ENCODE measurements at places on chromosomes 3 and 15.

- DNase-seq = peak; percentile 20
These were observed at the start of gene SENP7 for GRCh38 chr3:101512646-101513418. Gene SENP7 (minus strand): TSS chr3:101513212. CDS start chr3:101513130, 82 bp downstream.

GRCh38 chr3:150300388-150300787 is 107.7 kb upstream of the TSC22D2 start:
- DNase-seq = no peak

DNA sequence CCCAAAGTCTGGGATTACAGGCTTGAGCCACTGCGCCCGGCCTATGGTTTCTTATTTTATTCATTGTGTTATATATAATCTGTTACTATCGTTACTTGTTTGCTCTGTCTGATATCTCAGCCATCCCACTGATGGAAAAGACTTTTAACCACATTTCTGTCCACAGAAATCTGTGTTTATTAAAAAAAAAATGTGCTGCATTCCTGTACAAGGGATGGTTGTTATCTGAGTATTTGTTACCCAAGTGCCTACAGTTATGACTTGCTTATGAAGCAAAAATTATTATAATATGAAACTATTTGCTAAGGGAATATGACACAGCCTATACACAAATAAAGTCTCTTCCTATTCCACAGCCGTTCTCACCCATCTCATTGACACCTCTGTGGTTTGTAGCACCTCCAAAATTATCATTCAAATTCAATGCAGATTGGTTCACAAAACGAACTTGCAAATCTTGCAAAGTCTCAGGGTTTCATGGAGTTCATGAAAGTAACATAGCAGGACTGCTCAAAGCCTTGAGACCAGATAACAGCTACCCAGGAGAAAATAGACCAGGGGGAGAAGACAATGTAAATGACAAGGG is 47.4 kb upstream of the UBE2E1 start:
- no peak for DNase-seq

GRCh38 chr15:57169643-57170042 is 206.7 kb upstream of the CGNL1 start:
- no peak for DNase-seq

DNA sequence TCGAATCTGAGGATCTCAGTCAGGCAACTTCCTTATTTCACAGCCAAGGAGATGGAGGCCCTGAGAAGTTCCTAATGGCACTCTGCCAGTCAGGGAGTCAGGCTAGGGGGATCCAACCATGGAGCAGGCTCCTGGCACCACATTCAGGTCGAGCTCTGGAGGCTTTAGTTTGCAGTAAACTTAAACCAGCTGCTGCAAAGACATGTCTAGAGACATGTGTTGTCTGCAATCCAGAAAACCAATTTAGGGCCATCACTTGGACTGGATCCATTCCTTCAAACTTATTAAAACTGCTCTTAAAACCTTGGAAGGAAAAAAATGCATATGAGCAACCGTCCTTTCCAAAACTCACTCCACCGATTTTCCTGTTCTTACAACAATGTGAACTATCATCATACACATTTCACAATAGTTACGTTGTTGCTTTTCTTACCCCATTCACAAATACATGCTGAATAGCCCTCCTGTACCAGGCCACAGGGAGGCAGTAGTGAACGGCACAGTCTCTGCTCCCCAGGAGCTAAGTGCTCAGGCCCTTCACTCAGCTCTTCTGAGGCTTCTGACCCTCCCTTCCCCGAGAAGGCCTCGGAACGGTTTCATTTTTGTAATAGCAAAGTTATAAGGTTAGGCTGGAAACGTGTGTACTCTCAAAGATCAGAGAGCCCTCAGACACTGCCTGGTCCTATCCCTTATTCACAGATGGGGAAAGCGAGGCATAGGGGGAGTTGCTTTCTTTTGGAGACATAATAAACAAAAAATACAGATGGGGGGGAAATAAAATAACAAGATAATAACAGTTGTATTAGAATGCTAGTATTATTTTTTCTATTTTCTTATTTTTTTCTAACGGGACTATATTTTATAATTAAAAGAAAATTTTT is 20.1 kb downstream of the RFT1 start:
- no peak for DNase-seq

- no peak for DNase-seq
These were observed 604.3 kb upstream of the CFAP20DC start for GRCh38 chr3:59654123-59654479.

- DNase-seq = no peak
These were observed 20.2 kb downstream of the TGFBR2 start for GRCh38 chr3:30626443-30627180.

DNA sequence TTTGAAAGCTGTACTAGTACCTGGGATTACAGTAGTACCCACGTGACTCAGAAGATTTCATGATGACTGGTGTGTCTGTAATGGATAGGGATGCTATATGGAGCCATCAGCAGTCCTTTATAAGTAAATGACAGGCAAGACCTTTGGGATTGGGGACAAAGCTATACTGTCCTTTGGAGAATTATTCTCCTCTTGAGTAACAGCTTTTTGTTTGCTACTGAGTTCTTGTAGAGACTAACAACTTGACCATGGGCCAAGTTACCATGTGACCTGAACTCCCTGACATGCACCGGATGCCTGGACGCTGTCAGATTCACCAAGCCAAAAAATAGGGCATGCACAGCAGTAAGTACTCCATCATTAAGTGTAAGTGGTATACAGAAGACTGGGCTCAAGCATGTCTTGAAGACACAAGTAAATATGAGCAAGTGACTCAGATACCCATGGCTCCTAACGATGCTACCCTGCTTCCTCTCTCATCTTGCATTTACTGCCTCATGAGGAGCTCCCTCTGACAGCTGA is 12.9 kb downstream of the SEC11A start:
- no peak for DNase-seq

GRCh38 chr15:60735559-60736047 is 256.7 kb upstream of the ICE2 start:
- DNase-seq = no peak

DNA sequence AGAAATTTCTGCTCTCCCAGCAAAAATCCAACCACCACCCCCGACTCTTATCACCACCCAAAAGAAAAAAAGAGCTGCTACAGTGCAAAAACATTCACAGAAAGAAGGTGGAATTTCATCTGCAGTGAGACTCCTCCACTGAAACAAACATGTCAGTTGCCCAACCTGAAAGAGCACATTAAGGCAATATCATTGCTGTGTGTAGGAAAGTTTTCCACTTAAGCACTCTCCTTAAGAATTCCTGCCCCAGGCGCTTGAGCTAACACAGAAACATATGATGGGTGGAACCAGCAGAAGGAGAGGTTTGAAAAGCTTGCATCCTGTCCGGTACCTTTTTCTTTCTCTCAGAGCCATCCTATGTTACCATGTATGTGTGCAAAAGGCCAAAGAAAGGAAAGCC is 200.8 kb upstream of the GADL1 start:
- no peak for DNase-seq

- DNase-seq = no peak
These were observed 226.2 kb upstream of the IGF1R start for GRCh38 chr15:98422130-98422478.

DNA sequence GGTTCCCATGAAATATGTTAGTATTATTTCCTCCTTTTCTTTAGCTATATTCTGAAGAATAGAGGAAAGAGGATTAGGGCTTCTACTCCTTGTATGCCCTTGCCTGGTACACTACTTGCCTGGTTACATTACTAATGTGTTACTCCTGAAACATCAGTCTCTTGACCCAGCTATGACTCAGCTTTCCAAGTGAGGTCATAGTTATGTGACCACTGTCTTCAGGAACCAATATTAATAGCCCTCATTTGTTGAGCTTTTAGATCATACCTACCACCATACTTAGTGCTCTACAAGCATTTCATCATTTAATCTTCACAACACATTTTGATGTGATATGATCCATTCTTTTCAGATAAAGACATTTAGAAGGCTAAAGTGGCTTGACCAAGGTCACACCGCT is 60.3 kb downstream of the CMSS1 start:
- DNase-seq = no peak

- DNase-seq = no peak
These were observed 393.5 kb downstream of the RSL24D1 start for GRCh38 chr15:54803134-54803808.

DNA sequence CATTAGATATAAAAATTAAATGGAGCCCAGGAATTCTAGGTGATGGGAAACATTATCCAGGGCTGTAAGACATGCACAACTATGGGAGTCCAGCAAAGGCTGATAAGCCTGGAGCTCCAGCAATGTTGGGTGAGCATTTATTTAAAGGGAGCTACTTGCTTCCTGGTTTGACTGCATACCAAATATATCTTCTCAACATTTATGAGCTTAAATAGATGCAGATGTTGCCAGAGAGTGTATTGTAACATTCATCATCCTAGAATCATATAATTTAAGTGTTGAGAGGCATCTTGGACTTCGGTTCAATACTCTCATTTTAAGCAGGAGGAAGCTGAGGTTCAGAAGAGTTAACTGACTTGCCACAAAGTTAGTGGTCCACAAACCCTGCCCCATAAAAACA is 12.2 kb upstream of the POLR2M start:
- DNase-seq = no peak

- DNase-seq = no peak
These were observed 121.9 kb upstream of the EPHA3 start for GRCh38 chr3:88985491-88985890.

- no peak for DNase-seq
These were observed 94.7 kb downstream of the PLXNA1 start for GRCh38 chr3:127077505-127078064.

DNA sequence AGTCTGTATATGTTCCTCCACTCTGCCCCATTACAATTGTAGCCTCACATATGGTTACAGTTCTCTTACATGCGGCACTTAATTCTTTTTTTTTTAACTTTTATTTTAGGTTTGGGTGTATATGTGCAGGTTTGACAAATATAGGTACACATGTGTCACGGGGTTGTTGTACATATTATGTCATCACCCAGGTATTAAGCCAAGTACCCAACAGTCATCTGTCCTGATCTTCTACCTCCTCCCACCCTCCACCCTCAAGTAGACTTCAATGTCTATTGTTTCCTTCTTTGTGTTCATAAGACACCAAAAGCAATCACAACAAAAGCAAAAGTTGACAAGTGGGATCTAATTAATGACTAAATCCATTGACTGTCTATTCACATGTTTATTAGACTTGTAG is 144.6 kb upstream of the TP63 start:
- DNase-seq = no peak

DNA sequence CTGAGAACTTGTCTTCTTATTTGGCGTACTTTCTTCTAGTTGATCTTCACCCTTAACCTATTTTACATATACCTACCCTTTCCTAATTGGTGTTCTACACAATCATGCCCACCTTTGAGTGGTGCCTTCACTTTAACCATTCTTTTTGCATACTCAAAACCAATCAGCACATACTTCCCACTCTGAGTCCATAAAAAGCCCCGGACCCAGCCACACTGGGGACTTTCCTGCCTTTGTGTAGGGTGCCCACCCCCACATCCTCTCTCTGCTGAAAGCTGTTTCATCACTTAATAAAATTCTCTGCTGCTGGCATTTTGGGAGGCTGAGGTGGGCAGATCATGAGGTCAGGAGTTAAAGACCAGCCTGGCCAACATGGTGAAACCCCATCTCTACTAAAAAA is 15.9 kb upstream of the CHST2 start:
- no peak for DNase-seq

GRCh38 chr3:53885239-53885638 is 3.3 kb upstream of the ACTR8 start:
- no peak for DNase-seq
